ENCODE measurements at places on chromosomes 6 and 20.

DNA sequence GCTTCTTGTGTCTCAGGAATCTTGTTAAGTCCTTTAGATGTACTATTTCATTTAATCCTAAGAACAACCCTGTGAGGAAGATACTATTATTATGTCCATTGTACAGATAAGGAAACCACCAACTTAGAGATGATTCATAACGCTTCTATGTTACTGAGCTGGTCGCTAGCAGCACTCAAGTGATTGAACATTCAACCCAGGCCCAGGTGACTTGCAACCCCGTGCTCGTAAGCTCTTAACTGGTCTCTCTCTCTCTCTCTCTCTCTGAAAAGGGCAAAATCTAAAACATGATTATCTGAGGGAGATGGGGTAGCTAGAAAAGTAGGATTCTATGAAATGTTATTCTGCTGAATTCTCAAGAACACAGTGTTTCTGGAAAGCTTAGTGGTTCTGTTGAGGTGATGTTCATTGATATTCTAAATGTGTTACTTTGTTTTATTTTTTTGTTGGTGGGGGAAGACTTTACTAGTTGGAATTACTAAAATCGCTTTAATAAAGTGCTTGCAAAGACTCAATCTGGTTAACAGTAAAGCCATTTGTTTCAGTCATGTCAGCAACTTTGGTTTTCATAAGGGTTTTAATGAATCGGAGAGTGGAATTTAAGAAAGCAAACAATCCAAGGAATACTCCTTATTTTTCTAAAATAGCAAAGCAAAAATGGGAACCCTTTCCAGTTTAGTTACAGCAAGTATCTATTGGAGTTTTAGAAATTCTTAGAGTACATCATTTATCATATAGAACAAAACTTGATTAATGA lies 265.0 kb upstream of the TAB2 start:
- no peak for DNase-seq

- DNase-seq, result no peak
Observed at GRCh38 chr6:5706124-5707033, 300.3 kb downstream of the NRN1 start.

DNA sequence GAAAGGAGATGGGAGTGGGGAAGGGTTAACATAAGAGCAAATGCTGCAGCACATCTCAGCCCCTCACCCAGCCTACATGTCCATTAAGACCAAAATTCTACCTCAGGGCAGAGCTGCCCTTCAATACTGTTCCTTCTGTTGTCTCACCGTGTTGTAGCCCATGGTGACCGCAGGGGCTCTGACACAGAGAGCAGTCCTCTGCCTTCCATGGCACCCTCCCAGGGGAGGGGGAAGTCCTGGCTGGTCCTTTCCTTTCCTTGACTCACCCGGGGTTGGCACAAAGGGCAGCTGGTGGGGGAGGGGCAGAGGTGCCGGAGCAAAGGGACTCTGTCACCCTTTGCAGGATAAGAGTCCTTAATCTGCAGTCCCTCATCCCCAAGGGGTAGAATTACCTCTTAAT lies 15.2 kb downstream of the NKX2-2 start:
- DNase-seq, result no peak

- no peak for DNase-seq
Observed at GRCh38 chr6:105835373-105835772, 250.8 kb upstream of the PRDM1 start.

GRCh38 chr6:31538805-31539400 lies 2.9 kb downstream of the DDX39B start:
- no peak for DNase-seq

- no peak for DNase-seq
Observed at GRCh38 chr6:138104618-138105213, 2.5 kb downstream of the PERP start.

- no peak for DNase-seq
Observed at GRCh38 chr6:126537061-126537816, 197.3 kb downstream of the CENPW start.
